ENCODE measurements at places on chromosomes 5 and 9.

- DNase-seq: no peak
Measured at GRCh38 chr5:39876146-39876545, 451.4 kb upstream of the DAB2 start.

GRCh38 chr9:76438841-76439588, 20.0 kb upstream of the GCNT1 start:
- DNase-seq: no peak

DNA sequence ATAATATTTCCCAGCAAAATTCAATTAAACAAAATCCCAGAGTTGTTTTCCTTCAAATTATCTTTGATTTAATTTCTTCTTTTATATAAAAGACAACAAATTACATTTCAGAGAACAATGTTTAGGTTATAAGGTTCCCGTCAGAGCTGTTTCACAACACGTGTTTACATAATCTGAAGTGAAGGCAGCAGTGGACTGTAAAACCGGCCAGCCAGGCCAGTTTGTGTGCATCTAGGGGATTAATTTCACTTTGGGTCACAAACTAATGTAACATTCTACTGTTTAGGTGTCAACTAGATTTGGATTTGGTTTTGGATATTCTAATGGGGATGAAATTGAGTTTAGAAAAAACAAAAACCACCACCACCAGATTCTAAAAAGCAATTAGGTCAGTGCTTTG, 86.5 kb upstream of the PLPP1 start:
- DNase-seq: no peak

GRCh38 chr9:127138444-127138843, 16.0 kb upstream of the ANGPTL2 start:
- DNase-seq: no peak

DNA sequence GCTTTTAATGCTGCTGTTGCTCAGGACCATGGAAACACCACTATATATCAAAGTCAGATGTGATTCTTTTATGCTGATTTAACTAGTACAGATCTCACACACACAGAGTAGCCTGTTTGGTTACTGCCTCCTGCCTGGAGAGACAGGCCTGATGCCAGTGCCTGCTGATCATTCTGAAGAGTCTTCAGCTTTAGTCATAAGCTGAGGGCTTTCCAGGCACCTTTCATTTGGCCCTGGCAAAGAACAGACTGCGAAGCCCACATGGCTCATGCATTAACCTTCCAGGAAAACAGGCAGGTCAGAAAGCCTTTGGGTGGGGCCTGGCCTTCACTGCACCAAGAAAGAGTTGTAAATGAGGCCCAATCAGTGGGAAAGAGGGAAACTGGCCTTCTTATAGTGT, 144.7 kb downstream of the SAXO1 start:
- no peak for DNase-seq

DNA sequence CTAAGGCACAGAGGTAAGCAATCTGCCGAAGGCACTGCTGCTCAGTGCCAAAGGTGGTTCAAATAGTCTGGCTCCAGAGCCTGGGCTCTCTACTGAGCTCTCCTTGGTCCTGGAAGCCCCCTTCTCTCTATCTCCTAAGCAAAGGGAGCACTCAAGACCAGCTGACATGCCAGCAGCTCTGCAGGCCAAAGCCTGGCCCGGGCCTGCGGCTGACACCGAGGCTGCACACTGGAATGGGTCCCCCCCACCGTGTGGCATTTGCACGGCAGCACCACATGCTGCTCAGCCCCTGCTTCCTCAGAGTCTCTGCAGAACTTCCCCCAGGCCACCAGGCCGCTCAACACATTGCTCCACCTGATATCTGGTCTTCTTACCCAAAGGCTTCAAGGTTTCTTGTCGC, 57.8 kb upstream of the GOLPH3 start:
- DNase-seq: no peak

DNA sequence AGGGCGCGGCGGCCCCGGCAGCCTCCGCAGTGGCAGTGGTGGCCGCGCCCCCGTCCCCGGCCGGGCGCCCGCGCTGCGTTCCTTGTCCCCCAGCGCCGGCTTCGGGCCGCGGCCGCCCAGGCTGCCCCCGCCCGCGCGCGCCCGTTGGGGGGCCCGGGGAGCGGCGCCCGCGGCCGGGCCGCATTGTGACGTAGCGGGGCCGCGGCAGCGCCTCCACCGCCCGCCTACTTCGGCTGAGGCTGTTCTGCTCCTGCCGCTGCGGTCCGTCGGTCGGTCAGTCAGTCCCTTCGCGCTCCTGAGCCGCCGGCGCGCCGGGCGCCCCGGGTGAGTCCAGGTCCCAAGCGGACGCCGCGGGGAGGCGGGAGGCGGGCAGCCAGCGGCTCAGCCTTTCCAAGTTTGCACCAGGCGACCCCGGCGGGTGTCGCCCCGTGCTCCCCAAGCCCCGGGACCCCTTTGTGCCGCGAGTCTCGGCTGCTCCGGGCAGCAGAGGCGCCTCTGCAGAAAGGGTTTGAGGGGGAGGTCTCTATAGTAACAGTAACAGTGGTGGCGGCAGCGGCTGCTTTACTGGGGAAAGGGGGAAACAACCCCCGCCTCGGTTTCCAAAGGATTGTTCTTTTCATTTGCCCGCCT, at the start of gene SNCAIP:
TSS of gene SNCAIP (plus strand) at position 277 of the 630 bp plus-strand sequence. CDS start 78,898 bp downstream, outside the sequence.
- DNase-seq: no peak

DNA sequence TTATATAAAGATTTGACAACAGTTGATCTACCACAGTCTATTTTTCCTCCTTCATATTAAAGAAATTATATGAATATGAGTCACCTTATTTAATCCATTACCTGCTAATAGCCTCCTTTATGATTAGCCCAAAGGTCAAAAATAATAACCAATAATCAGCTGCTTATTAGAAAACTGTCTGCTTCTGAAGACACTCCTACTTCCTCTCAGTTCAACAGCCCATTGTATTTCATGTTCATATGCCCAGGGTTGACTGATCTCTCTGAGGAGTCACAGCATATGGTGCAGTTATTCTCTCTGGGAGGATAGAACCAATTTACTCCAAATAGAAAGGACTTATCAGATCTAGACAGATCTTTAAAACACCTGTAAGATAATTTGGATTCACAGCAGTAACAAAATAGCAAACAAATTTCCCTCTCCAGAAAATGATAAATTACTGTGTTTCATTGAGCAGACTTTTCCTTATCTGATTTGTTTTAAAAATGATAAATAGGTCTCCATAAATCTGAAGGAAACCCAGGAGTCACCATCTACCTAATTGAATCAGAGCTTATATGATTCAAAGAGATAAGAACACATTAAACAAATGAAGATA, 180.4 kb upstream of the ITGA1 start:
- DNase-seq: no peak

DNA sequence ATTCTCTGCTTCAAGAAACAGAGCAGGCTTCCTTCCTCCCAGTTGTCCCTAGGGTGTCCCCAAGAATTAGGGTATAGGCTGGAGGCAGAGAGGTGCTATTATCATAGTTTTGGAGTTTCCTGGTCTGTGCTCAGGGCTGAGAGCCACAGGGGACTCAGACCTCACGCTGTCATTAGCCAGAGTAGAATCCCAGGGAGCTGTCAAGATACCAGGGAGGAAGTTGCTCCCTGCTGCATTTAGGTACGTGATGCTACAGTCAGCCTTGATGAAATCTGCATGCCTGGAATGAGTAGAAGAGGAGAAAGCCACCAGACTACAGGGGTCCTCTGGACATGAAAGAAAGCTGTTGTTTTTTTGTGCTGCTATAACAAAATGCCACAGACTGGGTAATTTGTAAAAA, 273.2 kb downstream of the SH3GL2 start:
- no peak for DNase-seq

- DNase-seq: no peak
Measured at GRCh38 chr5:108720391-108720790, 27.3 kb upstream of the FER start.

DNA sequence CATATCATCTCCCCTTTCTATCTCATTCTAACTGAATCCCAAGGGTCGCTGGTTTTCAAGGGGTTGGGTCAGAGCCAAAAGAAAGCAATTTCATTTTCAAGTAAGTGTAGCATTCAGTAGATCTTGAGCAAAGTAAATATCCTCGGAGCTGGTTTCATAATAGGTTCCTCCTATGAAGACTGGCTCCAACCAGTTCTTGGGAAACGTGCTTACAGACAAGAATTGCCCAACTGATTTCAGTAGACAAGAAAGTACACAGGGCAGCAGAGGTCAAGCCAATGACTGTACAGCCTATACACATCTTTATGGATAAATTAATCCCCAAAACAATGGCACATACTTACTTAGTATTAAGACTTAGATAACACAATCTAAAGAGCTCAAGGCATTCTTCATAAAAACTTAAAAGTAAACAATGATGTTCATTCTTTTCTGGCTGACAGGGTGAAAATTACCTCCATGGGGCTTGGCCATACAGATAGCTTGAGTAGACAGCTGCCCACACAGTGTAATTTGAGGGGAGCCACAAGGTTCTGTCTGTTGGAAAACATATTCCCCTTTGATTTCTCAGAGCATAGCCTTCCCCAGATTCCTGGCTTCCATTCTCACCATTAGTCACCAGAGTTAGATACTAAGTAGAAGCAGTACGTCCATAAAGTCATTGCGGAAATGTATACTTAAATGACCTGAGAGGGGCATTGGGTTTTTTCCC, 163.9 kb downstream of the ARRDC3 start:
- no peak for DNase-seq

DNA sequence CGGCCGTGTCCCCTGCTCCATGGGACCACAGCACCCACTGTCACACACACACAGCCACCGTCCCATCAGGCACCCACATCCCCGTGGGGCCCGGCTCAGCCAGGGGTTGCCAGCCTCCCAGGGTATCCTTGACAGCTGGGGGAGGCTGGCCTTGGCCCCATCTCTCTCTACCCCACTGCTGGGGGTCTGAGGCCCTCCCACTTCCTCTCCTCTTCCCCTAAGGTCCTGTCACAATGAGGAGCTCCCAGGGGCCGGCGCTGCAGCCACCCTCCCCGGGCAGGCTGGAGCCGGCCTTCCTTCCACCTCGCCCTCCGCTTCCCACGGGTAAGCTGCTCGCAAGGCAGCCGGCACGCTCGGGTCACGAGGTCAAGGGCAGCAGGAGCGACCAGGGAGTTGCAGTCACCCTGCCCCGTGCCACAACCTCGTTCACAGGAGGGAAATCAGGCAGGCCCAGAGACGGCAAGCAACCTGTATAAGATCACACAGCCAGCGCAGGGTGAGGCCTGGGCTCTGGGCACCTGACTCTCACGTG, 38.6 kb upstream of the NOTCH1 start:
- DNase-seq: no peak

DNA sequence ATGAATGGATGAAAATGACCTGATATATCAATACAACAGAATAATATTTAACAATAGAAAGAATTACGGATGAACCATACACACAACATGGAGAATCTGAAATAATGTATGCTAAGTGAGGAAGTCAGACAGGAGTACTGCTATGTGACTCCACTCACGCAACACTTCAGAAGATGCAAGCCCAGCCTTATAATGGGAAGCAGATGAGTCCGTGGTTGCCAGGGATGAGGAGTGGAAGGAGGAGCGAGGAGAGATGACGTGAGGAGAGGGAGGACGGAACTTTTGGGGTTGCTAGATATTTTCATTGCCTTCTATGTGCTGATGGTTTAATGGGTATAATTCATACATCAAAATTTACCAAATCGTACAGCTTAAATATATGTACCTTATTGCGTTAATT, 55.4 kb upstream of the ERCC6L2 start:
- no peak for DNase-seq

- DNase-seq: no peak
Measured at GRCh38 chr5:55535199-55535905, 588 bp upstream of the PLPP1 start.

GRCh38 chr5:31096238-31096865, 97.1 kb upstream of the CDH6 start:
- DNase-seq: no peak

DNA sequence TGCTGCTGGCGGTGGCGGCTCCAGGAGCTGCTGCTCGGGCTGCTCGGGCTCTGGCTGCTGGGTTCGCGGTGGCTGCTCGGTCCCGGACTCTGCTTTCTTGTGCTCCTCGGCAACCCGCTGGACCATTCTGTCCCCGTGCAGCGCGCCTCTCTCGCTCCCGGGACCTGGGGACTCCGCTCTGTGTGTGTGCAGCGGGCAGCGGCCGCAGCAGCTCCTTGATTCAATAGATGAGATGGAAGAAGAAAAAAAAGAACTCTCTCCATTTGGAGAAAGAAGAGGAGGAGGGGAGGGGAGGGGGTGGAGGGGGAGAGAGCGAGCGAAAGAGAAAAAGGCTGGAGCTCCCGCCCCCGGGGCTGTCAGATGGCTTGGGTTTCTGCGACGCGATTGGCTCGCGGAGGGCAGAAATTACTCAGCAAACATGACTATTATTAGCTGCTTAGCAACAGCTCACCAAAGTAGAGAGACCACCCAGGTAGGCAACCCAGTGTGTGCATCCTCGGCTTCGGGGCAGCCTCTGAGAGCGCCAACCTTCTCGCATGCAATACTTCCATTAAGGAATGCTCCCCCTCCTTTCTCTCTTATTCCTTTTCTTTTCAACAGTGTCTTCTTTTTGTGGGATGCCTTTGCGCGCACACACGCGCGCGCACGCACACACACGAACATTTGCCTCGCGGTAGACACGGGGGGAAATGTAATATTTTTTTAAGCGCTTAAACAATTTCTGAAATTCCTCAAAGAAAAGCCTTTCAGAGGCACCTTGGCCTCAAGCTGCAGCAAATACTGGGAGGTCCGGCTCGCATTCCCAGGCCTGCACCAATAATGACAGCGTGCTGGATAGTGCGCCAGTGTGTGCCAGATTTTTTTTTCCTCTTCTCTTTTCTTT, 7.6 kb downstream of the PTCH1 start:
- no peak for DNase-seq

DNA sequence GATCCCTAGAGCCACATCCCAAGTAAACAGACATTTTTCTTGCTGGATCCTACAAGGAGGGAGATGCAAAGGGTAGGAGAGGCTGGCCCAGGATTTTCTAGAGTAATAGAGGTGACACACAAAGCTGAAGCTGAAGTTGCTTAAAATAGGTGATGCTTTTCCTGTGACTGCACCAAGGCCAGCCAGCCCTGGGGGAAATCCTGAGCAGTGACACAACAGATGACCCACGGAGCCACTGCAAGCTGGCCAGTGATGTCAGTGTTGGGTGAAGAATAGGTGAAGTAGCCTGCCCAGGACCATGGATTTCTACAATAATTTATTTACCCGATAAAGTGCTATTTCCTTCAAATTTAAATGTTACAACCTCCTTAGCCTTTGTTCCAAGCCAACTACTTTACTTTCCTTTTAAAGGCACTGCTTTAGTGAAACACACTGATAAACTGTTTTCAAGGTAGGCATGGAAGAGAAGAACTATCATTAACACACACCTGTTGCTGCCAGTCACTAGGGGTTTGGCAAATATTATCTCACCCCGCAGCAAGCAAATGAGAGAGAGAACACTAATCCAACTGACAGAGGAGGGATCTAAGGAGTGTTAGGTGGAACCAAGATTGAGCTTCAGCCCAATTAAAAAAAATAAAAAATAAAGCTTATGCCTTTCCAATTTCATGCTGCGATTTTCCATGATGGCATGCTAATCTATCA, 123.5 kb downstream of the CTNND2 start:
- DNase-seq: no peak

- no peak for DNase-seq
Measured at GRCh38 chr9:93187047-93187446, 3.1 kb downstream of the WNK2 start.

- DNase-seq: no peak
Measured at GRCh38 chr9:86598411-86599239, 244.4 kb upstream of the TUT7 start.

GRCh38 chr5:176526462-176526861, 10.7 kb downstream of the RNF44 start:
- DNase-seq: no peak

Data from stimulated activated CD4-positive, alpha-beta T cell treated with anti-CD3 and anti-CD28 coated beads, Interleukin-15, amount 100 ng/mL, for 1 hour (primary cell).